ENCODE measurements at places on chromosomes 6 and 20.

DNA sequence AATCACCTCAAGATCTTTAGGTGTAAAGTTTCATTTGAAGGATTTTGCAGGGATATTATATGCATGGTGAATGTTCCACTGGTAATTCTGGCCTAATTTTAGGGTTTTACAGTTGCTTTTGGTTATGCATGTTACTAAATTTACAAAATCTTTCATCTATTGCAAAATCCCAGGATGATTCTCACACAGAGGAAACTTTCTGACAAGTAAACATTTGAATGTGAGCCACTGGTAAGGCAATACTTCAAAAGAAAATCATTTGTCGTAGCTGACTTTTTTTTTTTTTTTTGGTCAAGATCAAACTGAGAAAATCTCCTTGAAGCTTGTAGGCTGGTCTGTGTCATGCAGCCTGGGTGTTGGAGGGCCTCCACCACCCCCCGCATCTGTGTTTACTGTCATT is 141.9 kb upstream of the EXOC2 start:
- no peak for DNase-seq

GRCh38 chr6:119261944-119262284 is 87.6 kb downstream of the MAN1A1 start:
- DNase-seq, result no peak

- peak; percentile 32 for DNase-seq
Measured at GRCh38 chr20:4726710-4727397, 5.1 kb downstream of the PRND start.

DNA sequence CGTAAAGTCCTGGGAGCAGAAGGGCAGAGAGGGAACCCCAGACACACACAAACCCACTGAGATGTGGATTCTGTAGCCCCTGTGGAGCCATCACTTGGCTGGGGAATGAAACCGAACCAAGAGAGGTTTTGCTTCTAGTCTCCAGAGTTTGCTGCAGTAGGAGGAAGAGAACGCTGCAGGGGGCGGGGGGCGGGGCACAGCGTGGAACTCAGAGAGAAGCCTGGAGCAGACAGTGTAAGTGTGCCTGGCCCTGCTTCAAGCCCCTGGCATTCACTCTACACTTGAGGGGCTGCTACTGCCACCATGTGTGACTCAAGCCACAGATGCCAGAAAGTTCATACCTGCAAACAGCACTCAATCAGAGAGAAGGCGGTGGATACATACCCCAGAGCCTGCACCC is 18.9 kb downstream of the GABRR1 start:
- no peak for DNase-seq

DNA sequence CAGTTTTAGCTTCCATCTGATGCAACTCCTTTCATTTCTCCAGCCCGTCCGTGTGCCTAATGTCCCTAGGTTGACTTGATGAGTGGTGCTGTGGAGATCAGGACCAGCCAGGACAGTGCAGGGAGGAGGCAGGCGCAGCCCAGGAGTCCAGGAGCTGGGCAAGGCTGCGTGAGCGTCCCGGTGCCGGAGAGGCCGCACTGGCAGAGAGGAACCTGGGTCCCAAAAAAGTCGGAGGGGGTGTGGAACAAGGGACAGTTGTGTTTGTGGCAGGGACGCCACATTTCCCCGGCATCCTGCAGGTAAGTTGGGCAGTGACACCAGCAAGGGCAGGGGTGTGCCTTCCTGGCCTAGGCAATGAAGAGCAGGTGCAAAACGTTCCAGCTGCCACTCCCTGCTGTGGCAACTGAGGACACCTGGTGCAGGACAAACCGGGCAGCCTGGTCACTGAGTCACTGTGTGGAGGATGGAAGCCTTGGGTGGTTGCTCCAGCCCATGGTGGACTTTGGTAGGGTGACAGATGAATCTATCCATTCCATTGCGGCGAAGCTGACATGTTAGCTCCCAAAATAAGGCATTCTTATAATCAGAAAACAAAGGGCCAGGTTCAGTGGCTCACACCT is 53.2 kb downstream of the RAMACL start:
- no peak for DNase-seq

DNA sequence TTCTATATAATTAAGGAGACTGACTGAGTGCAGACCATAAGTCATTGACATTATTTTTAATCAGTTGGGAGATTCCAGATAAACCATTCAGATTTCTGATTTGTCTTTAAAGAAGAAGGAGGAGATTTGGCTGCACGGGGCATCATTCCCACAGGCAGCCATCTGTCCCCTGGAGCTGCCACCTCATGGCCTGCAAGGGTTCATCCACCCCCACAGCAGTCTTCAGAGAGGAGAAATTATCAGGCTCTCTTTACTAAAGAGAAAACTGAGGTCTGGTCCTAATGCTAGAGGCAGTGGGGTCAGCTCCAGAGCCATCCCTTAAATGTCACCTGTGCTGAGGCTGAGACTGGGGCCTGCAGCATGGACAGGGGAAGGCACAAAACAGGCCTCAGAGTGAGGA is 501.3 kb upstream of the SULF2 start:
- no peak for DNase-seq

DNA sequence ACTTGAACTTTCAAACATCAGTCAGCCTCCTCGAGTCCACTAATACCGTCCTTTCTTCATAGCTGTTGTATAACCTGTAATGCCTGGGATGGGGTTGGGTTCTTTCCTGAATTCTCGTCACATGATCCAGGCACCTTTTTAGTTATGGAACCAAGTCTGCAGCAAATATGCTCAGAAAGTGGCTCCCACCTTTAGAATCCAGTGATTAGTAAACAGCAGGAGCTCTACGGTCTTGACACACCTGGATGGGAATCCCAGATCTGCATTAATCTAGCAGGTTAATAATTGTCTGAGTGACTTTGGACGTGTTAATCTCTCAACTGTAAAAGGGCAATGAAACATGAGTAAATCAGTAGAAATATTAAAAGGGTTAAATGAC is 729 bp upstream of the ZHX3 start:
- DNase-seq, result no peak

GRCh38 chr6:165922309-165922794 is 245.3 kb downstream of the TBXT start:
- no peak for DNase-seq

DNA sequence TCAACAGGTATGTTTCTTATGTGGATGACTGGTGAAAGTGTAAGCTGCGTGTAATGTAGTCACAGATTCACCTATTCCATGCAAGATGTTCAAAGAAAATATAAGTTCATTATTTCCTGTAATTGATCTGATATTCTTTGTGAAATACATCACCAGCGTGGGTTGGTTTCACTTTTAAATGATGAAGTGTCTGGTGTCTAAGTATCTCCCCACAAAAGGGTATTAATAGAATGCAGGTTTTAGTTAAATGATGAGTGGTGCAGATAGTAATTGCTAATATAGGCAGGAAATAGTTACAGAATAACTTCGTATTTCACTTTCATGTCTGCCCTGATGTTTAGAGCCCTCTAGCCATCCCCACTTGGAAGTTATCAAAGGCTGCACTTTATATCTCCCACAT is 22.2 kb downstream of the PGBD1 start:
- DNase-seq, result no peak

GRCh38 chr6:152170313-152170701 is 362.8 kb downstream of the ESR1 start:
- no peak for DNase-seq

- DNase-seq, result no peak
Measured at GRCh38 chr6:22069306-22069800, 227.5 kb downstream of the PRL start.

DNA sequence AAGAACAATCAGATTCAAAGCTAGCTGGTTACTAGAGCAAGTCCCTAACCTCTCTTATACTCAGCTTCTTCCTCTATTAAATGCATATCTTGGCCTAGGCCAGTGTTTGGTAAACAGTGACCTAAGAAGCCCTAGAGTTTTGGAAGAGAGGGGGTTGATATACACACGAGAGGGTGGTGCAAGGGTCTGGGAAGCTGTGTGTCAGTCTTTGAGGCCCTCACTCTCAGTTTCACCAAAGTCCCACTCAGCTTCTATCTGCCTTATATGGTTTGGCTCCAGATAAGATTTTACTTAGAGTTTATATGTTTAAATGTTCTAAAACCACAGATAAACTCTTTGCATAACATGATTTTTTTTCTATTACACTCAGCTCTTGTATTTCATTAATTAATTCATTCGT is 526.1 kb upstream of the BTBD3 start:
- DNase-seq, result no peak

DNA sequence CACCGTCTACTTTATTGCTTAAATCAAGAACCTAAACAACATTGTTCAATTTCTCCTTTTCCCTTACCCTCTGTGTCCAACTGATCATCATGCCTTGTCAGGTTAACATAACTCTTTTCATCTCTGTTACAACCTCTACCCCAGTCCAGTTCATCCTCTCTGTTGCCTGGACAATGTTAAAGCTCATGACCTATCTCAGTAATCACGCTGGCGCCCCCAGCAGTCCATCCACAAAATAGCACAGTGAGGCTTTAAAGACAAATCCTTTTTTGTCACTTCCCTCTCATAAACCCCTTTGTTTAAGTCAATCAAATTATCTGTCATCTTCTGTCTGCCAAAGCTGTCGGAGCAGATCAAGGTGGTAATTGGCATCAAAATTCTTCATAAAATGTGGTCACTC is 140.1 kb downstream of the QKI start:
- DNase-seq, result peak; percentile 28

- DNase-seq, result no peak
Measured at GRCh38 chr20:49684335-49684997, 29.2 kb downstream of the B4GALT5 start.

DNA sequence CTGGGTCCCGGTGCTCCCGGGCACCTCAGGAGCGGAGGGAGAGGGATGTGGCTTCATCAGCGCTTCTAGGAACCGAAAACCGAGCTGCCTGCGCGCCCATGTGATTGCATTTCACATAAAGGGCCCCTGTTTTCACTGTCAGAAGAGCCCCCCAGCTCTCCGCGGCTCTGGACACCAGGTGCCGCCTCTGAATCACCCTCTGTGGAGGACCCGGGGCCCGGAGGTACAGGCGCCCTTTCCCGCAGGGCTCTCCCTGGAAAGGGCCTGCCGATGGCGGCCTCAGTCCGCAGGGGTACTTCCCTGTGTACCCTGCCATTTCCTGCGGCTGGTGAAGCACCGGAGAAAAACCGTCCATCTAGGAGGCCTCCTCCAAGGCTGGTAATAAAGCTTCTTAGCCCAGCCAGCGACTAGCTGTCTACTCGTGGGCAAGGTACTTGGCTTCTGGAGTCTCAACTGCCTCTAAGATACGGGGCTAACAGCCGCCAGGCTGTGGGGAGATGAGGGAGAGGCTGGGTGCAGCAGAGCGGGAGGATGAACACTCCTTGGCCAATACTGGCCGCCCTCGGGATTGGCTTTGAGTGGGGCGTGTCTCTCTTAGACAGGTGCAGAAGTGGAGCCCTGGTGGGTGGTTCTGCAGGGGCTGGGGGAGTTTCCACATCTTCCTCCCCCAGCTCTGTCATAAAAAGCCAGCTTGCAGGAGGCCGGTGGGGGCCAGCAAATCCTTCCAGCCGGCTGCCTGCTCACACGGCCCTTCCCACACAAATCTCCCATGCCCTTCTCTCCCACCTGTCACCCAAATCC is 1.6 kb downstream of the PPP1R16B start:
- no peak for DNase-seq

GRCh38 chr20:43328697-43329096 is 129.0 kb upstream of the SRSF6 start:
- no peak for DNase-seq

DNA sequence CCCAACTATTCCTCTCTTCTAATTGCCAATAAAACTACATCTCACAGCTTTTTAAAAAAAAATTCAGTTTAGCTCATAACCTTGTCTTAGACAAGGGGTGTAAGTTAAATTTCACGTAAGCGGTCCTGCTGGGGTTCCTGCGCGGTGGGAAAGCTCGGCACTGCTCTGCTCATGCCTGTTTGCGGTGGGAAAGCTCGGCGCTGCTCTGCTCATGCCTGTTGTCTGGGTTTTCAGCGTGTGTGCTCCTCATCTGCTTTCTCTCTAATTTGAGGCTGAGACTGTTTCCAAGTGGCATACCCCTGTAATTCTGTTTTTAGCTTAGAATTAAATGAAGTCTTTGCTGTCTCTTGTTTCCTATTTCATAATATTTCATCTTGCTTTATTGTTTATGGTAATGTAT is 18.6 kb downstream of the ARID1B start:
- no peak for DNase-seq

All from stimulated activated CD4-positive, alpha-beta T cell treated with anti-CD3 and anti-CD28 coated beads, Interleukin-12 subunit alpha, Interleukin-12 subunit beta, amount 100 ng/mL, for 48 hours (primary cell).